ENCODE measurements at places on chromosomes 1 and 21.

- DNase-seq, result no peak
These were observed 305.1 kb downstream of the MATN1 start for GRCh38 chr1:30418061-30418938.

- DNase-seq, result no peak
These were observed 546.4 kb downstream of the OMA1 start for GRCh38 chr1:58000116-58000515.

GRCh38 chr1:154353460-154353904 lies 28.2 kb downstream of the ATP8B2 start:
- peak; percentile 23 for DNase-seq

- DNase-seq, result no peak
These were observed 1410.1 kb downstream of the MRPL39 start for GRCh38 chr21:24197132-24197643.

DNA sequence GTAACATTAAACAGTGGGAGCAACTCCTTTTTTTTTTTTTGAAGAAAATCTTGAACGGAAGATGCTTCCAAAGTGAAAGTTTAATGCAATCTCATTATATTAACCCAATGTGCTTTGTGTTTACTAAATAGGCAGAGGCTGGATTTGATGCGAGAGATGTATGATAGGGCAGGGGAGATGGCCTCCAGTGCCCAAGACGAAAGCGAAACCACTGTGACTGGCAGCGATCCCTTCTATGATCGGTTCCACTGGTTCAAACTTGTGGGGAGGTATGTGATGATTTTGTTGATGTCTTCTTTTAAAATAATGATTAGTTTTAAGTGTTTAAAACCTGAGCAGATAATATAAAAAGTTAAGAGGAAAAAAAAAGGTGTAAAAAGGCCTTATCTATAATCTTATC lies 74.2 kb upstream of the PGD start:
- no peak for DNase-seq

- no peak for DNase-seq
These were observed 139.7 kb downstream of the GRIK1 start for GRCh38 chr21:29800056-29800455.

DNA sequence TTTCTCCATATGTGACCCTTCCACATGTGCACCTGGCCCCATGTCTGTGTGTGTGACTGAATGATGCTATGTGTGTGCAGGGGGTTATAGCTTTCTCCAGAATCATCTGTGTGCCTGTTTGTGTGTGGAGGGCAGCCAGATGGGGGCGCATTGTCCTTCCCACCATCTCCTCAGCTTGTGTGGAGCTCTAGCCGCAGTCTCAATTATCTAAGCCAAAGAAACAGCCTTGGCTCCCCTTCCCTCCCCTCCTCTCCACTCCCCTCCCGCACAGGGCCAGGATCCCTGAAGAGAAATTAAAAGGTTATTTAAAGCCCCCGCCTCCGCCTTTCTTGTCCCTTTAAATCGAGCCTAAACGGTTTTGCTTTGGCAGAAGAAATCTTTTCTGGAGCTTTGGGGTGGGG lies 1.8 kb upstream of the DMBX1 start:
- DNase-seq, result peak; percentile 27

GRCh38 chr1:41327383-41327999 lies 33.7 kb upstream of the FOXO6 start:
- no peak for DNase-seq

- no peak for DNase-seq
These were observed 486 bp upstream of the DSTYK start for GRCh38 chr1:205211839-205212536.

DNA sequence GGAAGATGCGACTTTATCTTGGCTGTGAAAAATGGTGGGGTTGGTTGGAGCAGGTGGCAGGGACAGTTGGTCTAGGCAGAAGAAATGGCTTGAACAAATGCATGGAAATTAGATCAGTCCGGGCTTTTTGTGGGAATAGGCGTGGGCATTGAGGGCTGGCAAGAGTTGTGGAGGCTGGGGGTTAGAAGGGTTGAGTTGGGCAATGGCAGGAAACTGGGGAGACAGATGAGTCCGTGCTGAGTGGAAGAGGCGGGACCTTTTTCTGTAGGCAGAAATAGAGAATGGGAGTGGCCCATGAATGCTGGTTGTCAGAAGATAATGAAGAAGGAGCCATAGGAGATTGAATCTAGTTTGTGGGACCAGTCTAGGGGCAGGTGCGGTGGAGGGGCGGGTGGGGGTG lies 6.9 kb downstream of the PDPN start:
- no peak for DNase-seq

- no peak for DNase-seq
These were observed 131.1 kb downstream of the KIAA0319L start for GRCh38 chr1:35426097-35426586.

GRCh38 chr1:85295654-85296053 lies 19.2 kb upstream of the BCL10 start:
- no peak for DNase-seq

- DNase-seq, result peak; percentile 27
These were observed 28.5 kb upstream of the SELENON start for GRCh38 chr1:25771221-25772114.

- DNase-seq, result peak; percentile 73
These were observed 7.8 kb downstream of the NUAK2 start for GRCh38 chr1:205313563-205314308.

DNA sequence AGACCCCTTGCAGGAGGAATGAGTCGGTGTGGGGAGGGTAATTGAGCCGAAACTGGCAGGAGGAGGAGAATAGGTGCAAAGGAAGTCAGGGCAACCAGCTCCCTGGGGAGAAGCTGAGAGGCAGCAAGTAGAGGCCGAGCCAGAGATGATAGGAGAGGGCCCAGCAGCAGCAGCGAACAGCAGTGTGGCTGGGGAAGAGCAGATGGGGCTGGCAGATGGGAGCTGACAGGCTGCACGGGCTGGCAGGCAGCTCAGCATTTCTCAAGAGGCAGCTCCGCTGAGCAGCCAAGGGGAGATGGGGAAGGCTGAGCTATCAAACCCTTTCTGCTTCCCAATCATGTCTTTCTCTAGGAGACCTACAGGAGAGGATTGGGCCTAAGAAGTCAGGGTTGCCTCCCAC lies 158.2 kb downstream of the TRIM33 start:
- no peak for DNase-seq

All from fibroblast of skin of right quadriceps (primary cell).